ENCODE measurements at places on chromosomes 13 and 19. TPM values are rescaled to one million over a fixed set of nuclear protein-coding genes. Genes with fewer than 3 reads are reported as not detected.

GRCh38 chr13:21986602-21987001 lies 315.7 kb downstream of the FGF9 start:
- no peak for DNase-seq

- no peak for DNase-seq
Measured at GRCh38 chr13:35843272-35843671, 287.9 kb downstream of the DCLK1 start.

DNA sequence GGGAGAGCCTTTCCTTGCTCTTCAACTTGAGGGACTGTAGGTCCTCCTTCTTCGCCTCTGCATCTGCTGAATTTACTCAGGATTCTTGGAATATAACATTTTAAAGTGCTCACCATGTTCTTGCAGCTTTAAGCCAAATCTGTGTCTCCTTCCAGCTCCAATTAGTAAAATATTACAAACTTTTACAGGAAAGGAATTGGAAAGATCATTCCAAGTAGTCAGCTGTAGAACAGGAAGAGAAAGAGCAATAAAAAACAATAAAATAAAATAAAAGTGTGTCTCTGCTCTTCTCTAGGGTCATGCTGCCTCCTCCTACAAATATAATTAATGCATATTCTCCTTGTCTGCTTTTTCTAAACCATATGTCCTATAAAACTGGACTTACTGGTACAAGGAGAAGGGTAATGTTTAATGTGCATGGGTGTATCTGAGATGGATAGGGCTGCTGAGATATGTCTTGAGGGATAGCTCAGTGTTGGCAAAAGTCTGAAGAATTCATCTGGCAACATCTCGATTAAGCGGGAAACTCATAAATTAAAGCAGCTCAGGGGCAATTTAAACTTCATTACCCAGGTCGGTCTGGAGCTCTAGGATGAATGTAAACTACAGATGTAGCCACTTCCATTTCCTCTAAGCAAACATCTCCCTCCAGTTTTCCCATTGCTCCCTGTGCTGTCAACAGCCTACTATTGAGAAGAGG lies 25.0 kb downstream of the ENOX1 start:
- no peak for DNase-seq

DNA sequence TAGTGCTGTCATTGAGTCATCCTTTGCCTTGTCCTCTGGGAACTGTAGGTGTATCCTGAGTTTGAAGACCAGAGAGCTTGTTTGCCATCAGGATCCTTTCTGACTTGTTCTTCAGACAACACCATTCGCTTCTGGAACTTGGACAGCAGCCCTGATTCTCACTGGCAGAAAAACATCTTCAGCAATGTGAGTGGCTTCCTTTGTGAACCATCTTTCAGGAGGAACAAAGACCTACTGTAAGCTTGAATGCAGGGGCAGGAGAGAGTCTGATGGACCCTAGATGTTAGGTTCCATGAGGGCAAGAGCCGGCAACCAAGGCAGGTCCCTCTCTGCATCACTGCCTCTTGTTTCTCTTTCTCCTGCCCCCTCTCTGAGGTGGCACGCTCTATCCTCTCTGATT lies 26.7 kb downstream of the WDR62 start:
- no peak for DNase-seq

GRCh38 chr13:30545320-30545719 lies 72.4 kb upstream of the USPL1 start:
- DNase-seq = no peak

GRCh38 chr19:50477751-50478515 lies 1.3 kb upstream of the GARIN5A start:
- no peak for DNase-seq

- DNase-seq = no peak
Measured at GRCh38 chr13:107883561-107884175, 331.7 kb downstream of the LIG4 start.

The PARP4 gene
- total RNA-seq = 88.4 TPM

The TNNT1 gene
- 1.1 TPM for total RNA-seq

The RTBDN gene
- 0.87 TPM for total RNA-seq

The TEAD2 gene
- 9.8 TPM for total RNA-seq

Data from mucosa of descending colon (tissue), 3 donors.